ENCODE measurements at places on chromosomes 1 and 21. TPM values are rescaled to one million over a fixed set of nuclear protein-coding genes. Genes with fewer than 3 reads are reported as not detected.

NUF2 gene
- 1.8 TPM for total RNA-seq

GMEB1 gene
- total RNA-seq = 10.9 TPM

BARHL2 gene
- total RNA-seq = not detected

TSTD1 gene
- total RNA-seq = 1.8 TPM

PTPN22 gene
- 1.1 TPM for total RNA-seq

SLC5A3 gene
- 44.2 TPM for total RNA-seq

TMEM9 gene
- 45.6 TPM for total RNA-seq
